ENCODE measurements at places on chromosomes 2 and 18.

- DNase-seq: no peak
These were observed 447.6 kb upstream of the ID2 start for GRCh38 chr2:8234253-8234652.

DNA sequence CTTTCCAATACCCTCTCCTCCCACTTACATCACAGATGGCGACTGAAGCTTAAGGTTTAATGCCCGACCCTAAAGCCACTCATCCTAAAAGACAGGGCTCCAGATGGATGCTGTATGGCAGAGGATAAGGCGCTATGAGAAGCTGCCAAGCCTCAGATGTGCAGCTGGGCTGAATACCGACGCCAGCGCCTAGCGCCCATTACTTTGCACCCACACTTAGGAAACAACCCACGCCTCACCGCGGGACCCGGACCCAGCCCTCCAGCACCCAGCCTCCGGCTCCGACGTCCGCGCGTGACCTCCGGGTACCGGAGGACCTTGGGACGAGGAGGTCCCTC, 335 bp downstream of the TRAK2 start:
- peak; percentile 62 for DNase-seq

DNA sequence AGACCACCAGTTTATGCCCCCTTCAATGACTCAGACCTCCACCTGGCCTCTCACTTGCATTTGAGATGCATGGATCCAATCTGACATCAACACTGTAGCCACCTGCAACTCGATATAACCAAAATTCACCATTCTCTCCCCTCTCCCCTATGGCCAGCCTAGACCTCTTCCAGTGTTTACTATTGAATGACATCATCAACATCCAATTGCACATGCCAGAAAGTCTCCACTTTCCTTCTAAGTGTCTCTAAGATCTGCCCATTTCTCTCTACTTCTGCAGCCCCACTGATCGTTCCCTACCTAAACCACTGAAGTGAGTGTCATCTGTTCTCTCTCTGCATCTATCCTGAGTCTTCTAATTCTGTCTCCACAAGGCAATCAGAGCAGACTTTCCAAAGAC, 151.3 kb upstream of the APCDD1 start:
- DNase-seq: no peak

GRCh38 chr2:71557321-71557720, 104.0 kb downstream of the DYSF start:
- DNase-seq: no peak

DNA sequence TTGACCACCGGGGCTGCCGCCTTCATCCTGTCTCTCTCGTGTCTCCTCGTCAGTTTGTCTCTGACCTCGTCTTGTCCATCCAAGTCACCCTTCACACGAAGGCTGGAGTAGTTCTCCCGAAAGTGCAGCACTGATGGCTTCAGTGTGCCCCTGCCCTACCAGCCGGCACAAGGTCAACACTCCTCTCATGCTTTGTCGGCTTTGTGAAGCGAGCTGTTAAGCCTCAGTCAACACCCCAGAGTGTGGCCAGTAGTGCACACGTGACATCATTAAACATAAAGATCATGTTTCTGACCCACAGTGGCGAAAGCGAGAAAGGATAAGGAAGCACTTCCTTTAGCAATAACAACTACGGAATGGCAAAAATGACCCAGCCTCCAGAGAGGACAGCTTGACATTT, 23.2 kb downstream of the ACKR3 start:
- no peak for DNase-seq

DNA sequence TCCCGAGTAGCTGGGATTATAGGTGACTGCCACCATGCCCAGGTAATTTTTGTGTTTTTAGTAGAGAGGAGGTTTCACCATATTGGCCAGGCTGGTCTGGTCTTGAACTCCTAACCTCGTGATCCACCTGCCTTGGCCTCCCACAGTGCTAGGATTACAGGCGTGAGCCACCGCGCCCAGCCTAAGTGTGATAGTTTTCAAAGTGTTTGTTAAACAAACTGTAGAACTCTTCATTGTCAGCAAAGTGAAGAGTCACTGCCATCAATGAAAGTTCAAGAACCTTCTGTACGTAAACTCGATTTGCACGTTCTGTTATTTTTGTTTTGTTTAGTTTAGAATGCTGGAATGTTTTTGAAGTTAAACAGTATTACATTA, 18.0 kb upstream of the SOS1 start:
- DNase-seq: no peak

- DNase-seq: peak; percentile 16
These were observed 39.4 kb upstream of the GALR1 start for GRCh38 chr18:77210249-77210648.

DNA sequence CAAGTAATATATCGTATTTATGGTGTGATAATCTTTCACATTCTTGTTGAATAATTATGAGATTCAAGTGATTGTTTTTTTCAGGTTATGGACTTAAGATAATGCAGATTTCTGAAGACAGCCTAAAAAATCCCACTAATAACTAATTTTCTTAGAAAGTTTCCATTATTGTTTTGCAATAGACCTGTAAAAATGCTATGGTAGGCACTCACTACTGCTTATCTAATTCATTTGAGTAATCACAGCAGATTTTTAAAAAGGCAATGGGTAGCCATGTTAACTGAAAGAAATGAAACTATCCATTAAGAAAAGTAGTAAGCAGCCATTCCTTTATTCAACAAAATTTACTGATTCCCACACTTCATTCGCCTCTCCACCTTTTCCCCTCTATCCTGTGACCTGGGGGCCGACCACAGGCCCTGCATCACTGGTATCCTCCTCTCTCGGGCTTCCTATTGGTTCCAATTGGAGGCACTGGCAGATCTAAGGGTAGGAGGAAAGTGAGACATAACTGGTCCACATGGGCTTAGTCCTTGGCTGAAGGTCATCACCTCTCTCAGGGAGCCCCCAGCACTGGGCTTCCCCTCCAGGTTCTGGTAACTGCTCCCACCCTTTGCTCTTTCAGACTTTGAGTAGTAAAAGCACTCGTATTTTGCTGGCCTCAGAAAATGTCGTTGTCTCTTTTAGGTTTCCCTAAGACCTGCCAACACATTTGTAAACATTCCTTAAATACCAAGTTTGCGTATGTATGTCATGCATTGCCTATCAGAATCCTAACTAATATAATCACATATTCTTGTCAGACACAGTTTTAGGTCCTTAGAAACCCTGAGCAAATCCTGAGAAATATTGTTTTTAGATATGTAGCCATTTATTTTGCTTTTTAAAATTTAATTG, 18.5 kb downstream of the RBMS1 start:
- no peak for DNase-seq

DNA sequence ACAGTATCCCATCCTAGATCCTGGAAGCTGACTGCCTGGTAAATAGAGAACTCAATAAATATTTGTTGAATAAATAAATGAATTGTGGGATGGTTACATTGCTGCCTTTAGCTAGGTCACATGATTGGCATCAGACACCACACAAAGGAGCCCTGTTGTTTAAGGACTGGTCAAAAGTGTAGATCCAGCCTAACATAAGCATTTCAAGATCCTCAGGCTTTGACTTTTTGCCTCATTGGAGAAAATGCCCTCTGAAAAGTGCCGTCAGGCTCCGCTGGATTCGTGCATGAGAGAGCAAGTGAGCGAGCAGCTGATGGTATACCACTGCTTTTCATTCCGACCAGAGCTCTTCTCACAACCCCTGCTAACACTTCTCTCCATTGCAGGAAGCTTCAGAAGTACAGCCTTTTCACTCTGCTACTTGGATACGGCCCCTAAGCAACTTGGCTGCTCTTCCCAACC, 1.3 kb upstream of the ZNF24 start:
- DNase-seq: no peak

GRCh38 chr2:100820273-100820522, 259 bp downstream of the NPAS2 start:
- no peak for DNase-seq

Measured in hematopoietic multipotent progenitor cell treated with erythropoietin and hydrocortisone succinate and interleukin-3 and kit ligand, for 4 days (in vitro differentiated cells).